ENCODE measurements at places on chromosomes 11 and 22.

DNA sequence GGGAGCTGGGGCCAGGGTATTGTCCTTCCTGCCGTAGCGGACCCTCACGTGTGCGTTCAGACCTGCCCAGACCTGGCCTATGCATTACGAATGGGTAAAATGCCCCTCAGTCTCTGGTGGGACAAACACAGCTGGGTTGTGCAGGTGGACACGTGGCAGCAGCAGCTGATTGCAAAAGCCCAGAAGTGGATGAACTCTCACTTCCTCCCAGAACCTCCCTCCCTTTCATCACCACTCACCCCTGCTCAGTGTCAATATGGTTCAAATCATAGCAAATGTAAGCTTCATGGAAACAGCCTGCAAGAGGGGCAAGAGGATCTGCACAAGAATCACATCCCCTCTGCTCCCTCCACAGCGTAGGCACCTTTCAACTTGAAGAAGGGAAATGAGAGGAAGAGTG lies 352.1 kb downstream of the OPCML start:
- DNase-seq: no peak

- no peak for DNase-seq
Measured at GRCh38 chr22:30212363-30212995, 34.1 kb downstream of the LIF start.

DNA sequence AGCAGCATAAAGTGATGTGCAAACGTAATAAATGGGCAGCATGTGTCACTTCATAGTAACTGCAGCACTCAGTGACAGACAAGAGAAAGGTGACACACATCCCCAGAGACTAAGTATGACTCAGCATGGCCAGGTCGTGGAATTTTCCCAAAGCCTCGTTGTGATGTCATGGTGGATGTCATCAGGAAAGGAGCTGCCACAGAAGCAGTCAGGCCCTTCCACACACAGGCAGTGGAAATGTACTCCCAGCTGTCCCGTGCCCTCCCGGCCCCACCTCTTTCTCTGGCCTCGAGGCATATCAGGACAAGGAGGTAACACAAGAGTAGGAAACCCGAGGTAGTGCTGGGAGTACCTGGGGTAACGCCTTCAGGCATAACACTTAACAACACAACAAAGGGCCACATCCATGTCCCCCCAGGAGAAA lies 8.1 kb downstream of the PC start:
- peak; percentile 94 for DNase-seq

- DNase-seq: no peak
Measured at GRCh38 chr11:30983776-30984441, 385.6 kb downstream of the DCDC1 start.

DNA sequence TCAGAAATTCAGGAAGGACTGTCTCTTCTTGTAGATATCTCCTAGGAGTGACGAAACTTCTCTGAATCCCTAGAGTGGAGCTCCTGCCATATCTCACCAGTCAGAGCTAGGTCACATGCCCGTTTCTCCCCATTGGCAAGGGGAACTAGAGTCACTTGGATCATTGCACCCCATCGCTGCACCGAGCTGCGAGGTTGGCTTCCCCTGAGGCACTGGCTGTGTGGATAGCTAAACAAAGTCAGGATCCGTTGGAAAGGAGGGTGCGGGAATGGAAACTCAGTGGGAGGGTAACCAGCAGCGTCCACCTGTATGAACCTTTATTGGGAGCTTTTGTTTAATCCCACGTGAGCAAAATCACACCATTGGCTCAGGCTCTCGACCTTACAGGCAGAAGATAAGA lies 283.8 kb downstream of the BRD1 start:
- no peak for DNase-seq

DNA sequence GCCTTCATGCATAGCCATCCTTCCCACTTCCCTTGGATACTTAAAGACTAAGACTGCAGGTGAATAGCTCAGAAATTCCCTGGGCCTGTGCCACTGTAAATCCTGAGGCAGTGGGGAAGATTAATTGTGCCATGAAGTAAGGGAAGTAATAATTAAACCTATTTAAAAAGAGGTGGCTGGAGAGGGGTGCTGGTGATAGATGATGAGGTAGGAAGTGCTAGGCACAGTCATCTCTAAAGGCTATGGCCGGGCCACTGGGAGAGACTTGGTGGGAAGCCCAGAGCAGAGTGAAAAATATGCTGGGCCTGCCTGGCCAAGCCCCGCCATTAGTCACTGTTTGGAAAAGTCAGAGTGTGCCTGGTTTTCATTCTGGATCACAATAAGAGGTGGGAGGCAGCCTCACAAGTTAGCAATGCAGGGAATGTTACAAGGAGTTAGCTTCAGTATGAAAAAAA lies 197.2 kb upstream of the PITPNB start:
- DNase-seq: peak; percentile 5

GRCh38 chr11:34631297-34631696 lies 10.4 kb downstream of the EHF start:
- DNase-seq: no peak

GRCh38 chr11:84757711-84758110 lies 869.4 kb downstream of the DLG2 start:
- DNase-seq: no peak

- no peak for DNase-seq
Measured at GRCh38 chr11:27786864-27787263, 86.6 kb upstream of the BDNF start.

- DNase-seq: no peak
Measured at GRCh38 chr11:66285250-66285947, 3.5 kb downstream of the YIF1A start.

DNA sequence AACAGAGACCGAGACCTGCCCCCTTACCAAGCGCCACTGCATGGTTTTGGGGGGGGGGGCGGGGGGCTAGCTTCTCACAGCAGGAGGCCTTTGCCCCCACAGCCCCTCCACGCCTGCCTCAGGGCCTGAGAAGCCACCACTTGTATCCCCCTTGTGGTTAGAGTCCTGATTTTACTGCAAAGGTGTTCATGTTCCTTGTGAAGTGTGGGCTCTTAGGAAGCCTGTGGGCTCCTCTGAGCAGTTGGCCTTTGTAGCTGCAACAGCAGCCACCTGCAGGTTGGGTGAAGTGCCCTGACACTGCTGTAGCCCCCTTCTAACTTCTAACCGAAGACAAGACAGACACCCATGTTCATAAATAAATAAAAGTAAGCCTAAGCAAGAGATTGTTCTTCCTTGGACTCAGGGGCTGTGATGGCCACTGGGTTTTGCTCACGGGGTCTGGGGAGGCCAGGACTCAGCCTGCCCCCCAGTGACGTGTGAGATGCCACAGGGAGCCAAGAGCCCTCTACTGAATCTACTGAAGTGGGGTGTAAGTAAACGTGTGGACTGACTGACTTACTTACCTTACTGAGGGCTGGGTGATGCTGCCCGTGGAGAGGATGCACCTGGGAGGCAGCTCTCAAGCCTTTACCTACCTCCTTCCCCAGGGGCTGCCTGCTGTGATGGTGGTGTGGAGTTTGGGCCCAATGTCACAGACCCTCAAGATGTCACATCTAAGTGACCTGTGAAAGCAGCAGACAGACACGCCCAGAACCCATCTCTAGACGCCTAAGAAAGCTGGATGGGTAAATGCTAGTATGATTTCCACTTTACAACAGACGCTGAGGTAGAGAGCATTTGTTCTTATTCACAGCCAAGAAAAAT lies 25.8 kb downstream of the USP35 start:
- no peak for DNase-seq

- DNase-seq: no peak
Measured at GRCh38 chr11:70763606-70764005, 365.3 kb downstream of the CTTN start.

GRCh38 chr11:74689666-74690065 lies 41.6 kb downstream of the CHRDL2 start:
- no peak for DNase-seq

DNA sequence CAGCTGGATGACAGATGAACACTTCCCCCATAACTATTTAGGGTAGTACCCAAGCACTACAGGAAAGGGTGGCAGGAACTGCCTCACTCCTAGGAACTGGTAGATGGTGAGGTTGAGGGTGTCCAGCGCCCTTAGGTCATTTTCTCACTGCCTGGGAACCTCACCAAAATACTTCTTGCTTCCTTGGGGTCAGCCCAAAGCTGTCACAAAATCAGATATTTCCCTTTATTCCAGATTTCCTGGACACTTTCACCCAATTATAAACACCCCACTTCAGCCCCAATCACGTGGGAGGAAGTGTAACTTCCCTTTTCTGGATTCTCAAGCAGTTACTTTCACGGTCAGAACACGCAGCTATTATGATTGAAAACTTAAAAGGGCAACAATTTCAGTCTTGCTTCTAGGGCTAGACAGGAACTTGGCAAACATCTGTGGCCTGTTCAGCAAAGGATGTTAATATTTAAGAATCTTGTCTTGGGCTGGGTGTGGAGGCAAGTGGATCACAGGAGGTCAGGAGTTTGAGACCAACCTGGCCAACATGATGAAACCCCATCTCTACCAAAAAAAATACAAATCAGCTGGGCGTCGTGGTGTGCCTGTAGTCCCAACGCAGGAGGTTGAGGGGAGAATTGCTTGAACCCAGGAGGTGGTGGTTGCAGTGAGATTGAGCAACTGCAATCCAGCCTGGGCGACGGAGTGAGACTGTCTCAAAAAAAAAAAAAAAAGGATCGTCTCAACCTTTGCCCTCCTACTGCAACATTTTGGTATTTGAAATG lies 4.0 kb downstream of the FTH1 start:
- DNase-seq: no peak

- DNase-seq: no peak
Measured at GRCh38 chr11:8036002-8036802, 44.8 kb upstream of the TUB start.

DNA sequence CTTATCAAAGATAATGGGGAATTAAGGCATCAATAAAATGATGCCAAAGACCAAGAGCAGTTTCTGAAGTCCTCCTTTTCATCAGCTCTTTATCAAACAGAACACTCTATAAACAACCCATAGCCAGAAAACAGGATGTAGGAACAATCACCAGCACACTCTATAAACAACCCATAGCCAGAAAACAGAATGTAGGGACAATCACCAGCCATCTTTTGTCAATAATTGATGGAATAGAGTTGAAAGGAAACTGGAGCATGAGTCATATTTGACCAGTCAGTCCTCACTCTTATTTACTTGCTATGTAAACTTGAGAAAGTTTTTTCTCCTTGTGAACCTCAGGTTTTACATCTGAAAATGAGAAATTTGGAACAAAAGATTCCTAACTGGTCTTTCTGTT lies 10.0 kb downstream of the MS4A2 start:
- DNase-seq: peak; percentile 5

DNA sequence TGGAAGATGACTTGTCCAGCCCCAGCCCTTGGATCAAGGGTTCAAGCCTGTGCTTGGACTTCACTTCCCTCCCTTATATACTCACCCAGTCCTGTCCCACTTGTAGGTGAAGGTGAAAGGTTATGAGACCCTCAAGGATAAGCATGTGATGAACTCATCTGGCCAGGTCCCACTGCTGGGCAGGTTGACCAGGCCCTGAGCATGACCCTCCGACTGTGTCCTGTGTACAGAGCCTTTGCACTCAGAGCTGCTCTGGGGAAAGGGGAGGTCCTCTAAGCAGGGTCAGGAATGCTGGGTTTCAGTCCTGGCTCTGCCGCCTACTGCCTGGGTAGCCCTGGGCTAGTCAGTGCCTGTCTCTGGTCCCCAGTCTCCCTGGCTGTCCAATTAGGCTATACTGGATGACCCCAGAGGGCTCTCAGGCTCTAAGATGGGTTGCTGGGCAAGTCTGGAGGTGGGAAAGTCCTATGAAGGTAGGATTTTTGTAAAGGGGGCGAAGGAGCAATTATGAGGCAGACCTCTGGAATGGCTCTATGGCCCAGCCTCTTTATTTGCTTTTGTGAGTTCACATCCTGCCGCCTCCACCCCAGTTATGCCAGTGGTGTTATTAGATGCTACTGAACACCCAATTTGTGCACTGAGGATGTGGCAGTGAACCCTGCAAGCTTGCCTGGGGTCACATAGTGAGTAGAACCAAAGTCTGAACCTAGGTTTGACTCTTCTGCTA lies 14.1 kb downstream of the DGAT2 start:
- no peak for DNase-seq

DNA sequence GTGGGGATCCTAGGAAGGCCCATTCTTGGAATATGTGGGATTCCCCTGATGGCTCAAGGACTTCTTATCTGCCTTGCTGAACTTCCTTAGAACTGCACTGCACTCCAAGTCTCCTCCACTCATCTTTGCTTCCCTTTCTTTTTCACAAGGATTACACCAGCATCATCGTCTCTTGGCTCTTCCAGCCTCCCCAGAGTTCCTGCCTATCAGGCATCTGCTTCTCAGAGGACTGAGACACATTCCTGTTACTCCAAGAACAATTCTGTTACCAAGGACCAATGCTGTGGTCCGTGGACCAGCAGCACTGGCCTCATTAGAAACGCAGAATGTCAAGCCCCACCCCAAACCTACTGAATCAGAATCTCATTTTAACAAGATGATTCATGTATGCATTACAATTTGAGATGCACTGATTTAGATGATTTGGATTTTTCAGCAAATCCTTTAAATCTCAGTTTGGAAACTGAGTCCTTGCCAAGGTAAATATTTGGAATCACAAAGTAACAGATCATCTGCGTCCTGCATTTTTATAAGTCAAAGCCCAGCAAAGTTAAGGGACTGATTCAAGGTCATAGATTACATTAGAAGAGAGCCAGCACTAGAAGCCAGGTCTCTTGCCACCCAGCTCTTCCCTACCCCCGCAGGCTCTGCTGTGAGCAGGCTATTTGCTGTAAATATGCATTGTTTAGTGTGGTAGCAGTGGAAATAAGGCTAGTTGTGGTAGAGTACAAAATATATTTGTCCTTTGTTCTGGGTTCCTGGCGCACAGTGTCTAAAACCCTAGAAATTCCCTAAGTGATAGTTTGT lies 110.9 kb downstream of the SWAP70 start:
- no peak for DNase-seq

DNA sequence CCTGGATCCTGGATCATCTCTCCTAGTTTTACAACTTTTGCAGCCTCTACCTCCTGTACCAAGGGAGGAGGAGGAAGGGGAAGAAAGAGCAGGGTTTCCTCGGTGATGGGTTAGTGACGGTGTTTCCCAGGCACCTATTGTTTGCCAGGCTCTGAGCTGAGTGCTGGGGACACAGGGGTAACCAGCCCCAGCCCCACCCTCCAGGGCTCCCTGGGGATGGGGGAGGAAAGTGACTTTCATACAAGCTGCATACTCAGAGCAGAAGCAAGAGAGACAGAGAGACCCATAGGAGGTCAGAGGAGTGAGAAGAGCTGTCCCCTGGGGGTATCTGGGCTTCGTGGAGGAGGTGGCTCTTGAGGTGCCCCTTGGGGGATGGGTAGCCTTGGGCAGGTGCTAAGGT lies 89.4 kb upstream of the THY1 start:
- DNase-seq: no peak
